PC-9 (cell line): ENCODE measurements at places on chromosomes 3 and 15. TPM values are rescaled to one million over a fixed set of nuclear protein-coding genes. Genes with fewer than 3 reads are reported as not detected.

AQR gene
- total RNA-seq: 24.1 and 33.6 TPM in 2 replicates

XIRP1 gene
- not detected in 2 replicates for total RNA-seq

ABI3BP gene
- 3.4 and 4.2 TPM in 2 replicates for total RNA-seq

NRROS gene
- 2.2 and 3.1 TPM in 2 replicates for total RNA-seq

CADPS gene
- not detected in 2 replicates for total RNA-seq

CACNA2D3 gene
- total RNA-seq: 0.18 and 0.59 TPM in 2 replicates

SLC24A1 gene
- 22.5 and 32.4 TPM in 2 replicates for total RNA-seq

VIPR1 gene
- 19.7 and 23.9 TPM in 2 replicates for total RNA-seq

FBXL2 gene
- total RNA-seq: 15.8 and 18.5 TPM in 2 replicates

PIK3CB gene
- total RNA-seq: 41.9 and 47.8 TPM in 2 replicates

SQOR gene
- total RNA-seq: 40.9 and 42.2 TPM in 2 replicates

PLA2G4E gene
- total RNA-seq: not detected in 2 replicates

THUMPD3 gene
- total RNA-seq: 48.8 and 49.9 TPM in 2 replicates

EIF5A2 gene
- total RNA-seq: 12.4 and 19.8 TPM in 2 replicates

EBLN2 gene
- 5.5 and 5.6 TPM in 2 replicates for total RNA-seq

MAP1A gene
- 1.5 and 2.1 TPM in 2 replicates for total RNA-seq

CIP2A gene
- total RNA-seq: 40.6 and 41.1 TPM in 2 replicates

UNC13C gene
- not detected in 2 replicates for total RNA-seq

PRR20G gene
- total RNA-seq: not detected in 2 replicates

DGKG gene
- total RNA-seq: 9.8 and 20.0 TPM in 2 replicates

PRKAR2A gene
- total RNA-seq: 54.2 and 78.9 TPM in 2 replicates

LMAN1L gene
- not detected in 2 replicates for total RNA-seq

ADAMTS17 gene
- 2.0 and 3.2 TPM in 2 replicates for total RNA-seq

KLHL40 gene
- not detected in 2 replicates for total RNA-seq

IL12A gene
- 0.28 and 0.40 TPM in 2 replicates for total RNA-seq

SMAD3 gene
- 99.5 and 109 TPM in 2 replicates for total RNA-seq

CYP1A1 gene
- total RNA-seq: 0.33 and 0.39 TPM in 2 replicates

SNX22 gene
- 0.33 and 0.40 TPM in 2 replicates for total RNA-seq

FAM174B gene
- 77.5 and 90.3 TPM in 2 replicates for total RNA-seq

ZNF860 gene
- 2.6 and 5.3 TPM in 2 replicates for total RNA-seq

ARNT2 gene
- total RNA-seq: 1.1 and 4.3 TPM in 2 replicates

WDR93 gene
- 1.1 and 1.8 TPM in 2 replicates for total RNA-seq

ACAD11 gene
- 13.2 and 18.5 TPM in 2 replicates for total RNA-seq

TGFBR2 gene
- 26.4 and 33.6 TPM in 2 replicates for total RNA-seq

CCR9 gene
- not detected in 2 replicates for total RNA-seq

SOX14 gene
- not detected in 2 replicates for total RNA-seq

CDC25A gene
- total RNA-seq: 9.7 and 10.5 TPM in 2 replicates

SLC9C1 gene
- not detected in 2 replicates for total RNA-seq

ZNF620 gene
- total RNA-seq: 4.1 and 4.7 TPM in 2 replicates

DUOXA2 gene
- not detected in 2 replicates for total RNA-seq

PP2D1 gene
- not detected in 2 replicates for total RNA-seq

USP13 gene
- 24.7 and 24.8 TPM in 2 replicates for total RNA-seq

ADAMTS9 gene
- total RNA-seq: 1.2 and 4.5 TPM in 2 replicates

SERINC4 gene
- 0.46 TPM in 1 of 2 replicates, not detected in the other for total RNA-seq

ADAMTS7 gene
- 1.3 and 1.9 TPM in 2 replicates for total RNA-seq

RHOV gene
- 1.4 and 4.1 TPM in 2 replicates for total RNA-seq

PIF1 gene
- total RNA-seq: 54.8 and 67.6 TPM in 2 replicates

CCR5 gene
- total RNA-seq: not detected in 2 replicates

GRK7 gene
- not detected in 2 replicates for total RNA-seq

LIPH gene
- total RNA-seq: 38.4 and 44.7 TPM in 2 replicates

CYP8B1 gene
- total RNA-seq: not detected in 2 replicates

OR5K2 gene
- not detected in 2 replicates for total RNA-seq

NUP210 gene
- 72.7 and 84.0 TPM in 2 replicates for total RNA-seq

MST1R gene
- total RNA-seq: 84.3 and 98.3 TPM in 2 replicates
